ENCODE measurements at places on chromosomes 16 and 17. TPM values are rescaled to one million over a fixed set of nuclear protein-coding genes. Genes with fewer than 3 reads are reported as not detected.
A peak's percentile ranks its signal among the peaks of the same experiment; 100 is the strongest.

NUPR1 gene
- 142 TPM for total RNA-seq

NPIPA7 gene
- 4.9 TPM for total RNA-seq

DNA sequence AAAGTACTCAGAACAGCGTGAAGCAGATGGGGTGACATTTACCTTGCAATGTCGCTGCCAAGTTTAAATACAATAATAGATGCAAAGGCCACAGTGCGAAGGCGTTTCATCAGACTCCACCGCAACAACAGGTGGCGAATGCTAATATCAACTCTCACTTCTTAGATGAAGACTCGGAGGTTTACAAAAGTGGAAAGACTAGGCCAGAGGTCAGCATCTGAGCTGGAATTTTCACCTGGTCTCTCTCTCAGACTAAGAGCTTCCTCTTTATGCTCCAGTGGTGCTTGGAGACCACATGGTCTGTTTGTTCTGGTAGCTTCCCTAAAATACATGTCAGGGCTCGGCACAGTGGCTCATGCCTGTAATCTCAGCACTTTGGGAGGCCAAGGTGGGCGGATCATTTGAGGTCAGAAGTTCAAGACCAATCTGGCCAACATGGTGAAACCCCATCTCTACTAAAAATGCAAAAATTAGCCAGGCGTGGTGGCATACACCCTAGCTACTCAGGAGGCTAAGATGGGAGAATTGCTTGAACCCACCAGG lies 169.1 kb downstream of the XYLT1 start:
- no peak for DNase-seq

DNA sequence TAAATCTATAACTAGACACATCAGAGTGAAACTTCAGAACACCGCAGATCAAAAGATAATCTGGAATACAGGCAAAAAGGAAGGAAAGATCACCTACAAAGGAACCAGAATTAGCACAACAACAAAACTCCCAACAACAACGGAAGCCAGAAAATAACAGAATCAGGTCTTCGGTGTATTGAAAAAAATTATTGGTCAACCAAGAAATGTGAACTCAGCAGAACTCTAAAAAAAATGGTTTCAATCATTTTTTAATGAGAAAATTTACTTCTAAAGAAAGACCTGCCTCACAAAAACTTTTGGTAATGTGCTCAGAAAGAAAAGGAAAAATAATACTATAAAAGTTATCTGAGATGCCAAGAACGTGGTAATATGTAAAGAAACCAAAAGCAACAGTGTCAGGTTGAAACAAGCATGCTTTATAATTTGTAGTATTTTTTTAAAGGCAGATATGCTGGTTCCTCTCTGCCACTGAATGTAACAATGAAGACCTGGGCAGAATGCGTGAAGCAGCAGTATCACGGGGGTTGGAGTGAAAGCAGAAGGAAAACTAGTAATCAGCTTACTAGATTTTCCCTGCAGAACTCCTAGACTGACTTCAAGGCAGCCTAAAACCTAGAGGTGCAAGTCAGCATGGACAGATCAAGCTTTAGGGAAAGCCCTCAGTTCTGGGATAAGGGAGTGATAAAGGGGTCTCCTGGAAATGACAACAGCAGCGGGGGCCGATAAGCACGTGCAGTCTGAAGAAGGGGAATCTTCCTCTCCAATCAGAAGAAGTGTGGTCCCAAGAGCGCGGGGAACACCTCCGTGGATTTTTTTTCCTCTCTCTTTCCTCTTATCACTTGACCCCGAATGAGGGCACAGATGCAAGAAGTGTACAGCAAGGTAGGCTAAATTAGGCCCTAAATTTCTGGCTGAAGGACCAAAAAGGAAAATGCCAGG lies 80.9 kb upstream of the TEKT1 start:
- DNase-seq = no peak

DNA sequence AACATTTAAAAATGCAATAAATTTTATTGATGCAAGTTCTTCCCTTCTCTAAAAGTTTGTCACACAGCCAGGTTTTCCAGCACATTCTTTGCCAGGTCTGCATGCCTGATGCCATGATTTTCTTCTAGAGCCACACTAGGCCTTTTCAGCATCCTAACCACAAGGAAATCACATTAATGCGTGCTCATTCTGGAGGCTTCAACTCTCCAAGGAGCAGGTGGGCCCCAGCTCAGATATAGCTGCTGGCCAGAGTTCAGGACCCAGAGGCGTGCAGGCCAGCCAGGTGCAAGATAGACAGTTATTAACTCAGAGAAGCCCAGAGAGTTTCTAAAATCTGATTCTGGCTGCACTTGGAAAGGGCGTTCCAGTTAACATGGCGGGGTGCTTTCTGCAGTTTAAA lies 124.5 kb upstream of the MAF start:
- no peak for DNase-seq

DNA sequence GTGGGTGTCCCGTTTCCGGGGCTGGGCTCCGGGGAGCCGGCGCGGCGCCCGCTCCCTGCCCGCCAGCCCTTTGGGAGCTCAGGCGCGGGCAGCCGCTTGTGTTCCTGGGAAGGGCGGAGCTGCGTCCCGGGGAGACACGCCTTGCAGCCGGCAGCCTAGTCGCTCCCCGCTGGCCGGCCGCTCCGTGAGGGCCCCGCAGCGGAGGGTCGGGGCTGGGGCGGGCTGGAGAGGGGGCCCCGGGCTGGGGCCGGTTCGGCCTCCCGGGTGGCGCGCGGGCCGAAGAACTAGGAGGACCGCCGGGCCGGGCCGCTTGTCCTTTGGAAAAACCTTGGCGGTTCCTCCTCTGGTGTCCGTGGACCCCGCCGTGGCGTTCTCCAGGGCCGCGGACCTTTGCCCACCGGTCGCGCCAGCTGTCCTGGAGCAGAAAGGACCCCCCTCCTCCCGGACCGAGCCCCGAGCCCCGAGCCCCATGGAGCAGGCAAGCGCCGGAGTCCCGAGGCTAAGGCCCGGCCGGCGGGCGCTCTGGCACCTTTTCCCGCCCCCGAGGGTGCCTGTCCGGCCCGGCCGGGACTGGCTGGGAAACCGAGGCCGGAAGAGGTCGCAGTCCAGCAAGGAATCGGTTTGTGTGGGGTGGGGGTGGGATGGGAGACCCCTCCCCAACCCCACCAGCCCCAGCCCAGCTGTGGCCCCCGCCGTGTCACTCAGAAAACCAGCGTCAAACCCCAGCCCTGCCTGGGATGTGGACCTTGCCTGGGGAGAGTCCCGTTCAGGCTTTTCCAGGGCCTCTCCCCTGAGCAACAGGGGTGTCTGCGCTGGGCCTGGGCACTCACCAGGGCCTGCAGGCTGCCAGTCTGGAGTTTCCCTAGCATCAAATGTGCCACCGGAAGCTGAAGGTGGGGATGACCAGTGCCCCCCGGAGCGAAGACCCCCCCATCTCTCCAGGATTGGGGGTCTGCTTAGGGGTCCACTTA lies 6.8 kb upstream of the TBC1D3B start:
- DNase-seq = peak; percentile 98

DNA sequence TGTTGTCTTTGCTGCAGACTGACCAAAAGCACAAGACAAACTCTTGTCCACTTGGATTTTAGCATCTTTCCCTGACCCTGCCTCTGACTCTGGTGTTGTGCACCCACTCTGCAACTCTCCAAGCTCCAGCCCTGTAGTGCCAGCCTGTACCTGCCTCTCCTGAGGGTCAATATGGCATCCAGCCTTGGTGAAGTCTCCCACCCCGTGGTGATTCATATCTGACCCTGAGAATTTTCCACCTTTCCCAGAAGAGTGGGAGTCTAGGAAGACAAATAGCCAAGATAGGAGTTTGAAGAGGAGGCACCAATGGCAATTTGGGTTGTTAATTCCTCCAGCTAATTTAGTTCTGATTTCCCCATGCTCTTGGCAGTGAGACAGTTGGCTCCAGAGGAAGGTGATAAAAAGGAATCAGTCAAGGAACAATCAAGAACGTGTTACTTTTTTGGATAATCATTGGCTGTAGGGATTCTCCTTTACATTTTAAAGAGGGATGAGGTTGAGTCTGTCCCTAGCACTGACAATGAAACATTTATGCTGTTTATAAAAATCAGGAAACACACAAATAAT lies 416.0 kb downstream of the MAF start:
- DNase-seq = no peak

GRCh38 chr17:76384987-76385891 lies 830 bp downstream of the SPHK1 start:
- peak; percentile 63 for DNase-seq

GRCh38 chr16:3049921-3050481 lies 3.6 kb downstream of the MMP25 start:
- no peak for DNase-seq

GRCh38 chr16:5042574-5043171 lies 8.9 kb upstream of the NAGPA start:
- DNase-seq = no peak

DNA sequence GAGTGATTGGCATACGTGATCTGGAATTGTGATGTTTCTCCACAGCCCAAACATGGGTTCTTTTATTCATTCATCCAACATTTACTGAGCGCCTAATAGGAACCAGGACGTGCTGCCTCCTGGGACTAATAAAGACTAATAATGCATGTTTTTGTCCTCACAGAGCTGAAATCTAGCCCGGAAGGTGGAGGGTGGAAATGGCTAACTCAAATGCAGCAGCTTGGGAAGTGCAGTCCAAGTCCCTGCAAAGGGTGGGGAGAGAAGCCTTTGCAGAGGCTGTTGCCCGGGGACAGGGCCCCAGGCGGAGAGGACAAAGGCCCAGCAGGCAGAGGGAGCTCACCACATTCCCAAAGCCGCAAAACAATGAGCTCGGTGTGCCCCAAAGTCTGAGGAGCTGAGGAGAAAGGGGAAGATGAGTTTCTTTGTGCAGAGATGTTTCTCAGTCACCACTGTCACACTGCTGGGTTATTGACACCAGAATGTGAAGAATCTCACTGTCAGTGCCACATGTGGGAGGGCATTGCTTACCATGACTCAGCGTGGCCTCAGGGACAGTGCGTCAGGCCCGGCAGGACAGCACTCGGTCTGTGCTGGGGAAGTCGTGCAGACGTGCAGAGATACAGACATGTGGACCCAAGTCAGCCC lies 118.2 kb upstream of the CHMP6 start:
- no peak for DNase-seq

- peak; percentile 68 for DNase-seq
Observed at GRCh38 chr17:4492721-4493561, 5.7 kb upstream of the SPNS2 start.

- DNase-seq = no peak
Observed at GRCh38 chr17:81130385-81131361, 34.6 kb upstream of the PVALEF start.

Data from left lung (tissue), 14 donors.